Activated CD4-positive, alpha-beta T cell treated with anti-CD3 and anti-CD28 coated beads, Interleukin-2, amount 50 U/mL, for 48 hours (primary cell): ENCODE measurements at places on chromosomes 4 and X.

DNA sequence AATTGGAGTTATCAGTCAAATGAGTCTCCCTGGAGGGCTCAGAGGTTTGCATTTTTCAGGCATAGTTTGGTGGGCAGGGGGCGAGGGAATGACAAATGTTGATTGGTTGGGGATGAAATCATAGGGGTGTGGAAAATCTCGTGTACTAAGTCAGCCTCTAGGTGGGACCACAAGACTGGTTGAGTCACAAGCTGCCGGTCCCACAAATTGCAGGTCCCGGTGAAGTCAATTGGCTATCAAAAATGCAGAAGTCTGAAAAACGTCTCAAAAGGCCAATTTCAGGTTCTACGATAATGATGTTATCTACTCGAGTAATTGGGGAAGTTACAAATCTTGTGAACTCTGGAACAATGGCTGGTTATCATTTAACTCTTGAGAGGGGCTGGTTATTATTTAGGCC is 98.8 kb upstream of the DHX15 start:
- no peak for DNase-seq

GRCh38 chr4:109301651-109302360 is 652 bp downstream of the COL25A1 start:
- peak; percentile 4 for DNase-seq

GRCh38 chr4:6361076-6361784 is 91.6 kb downstream of the WFS1 start:
- DNase-seq = no peak

- DNase-seq = no peak
Measured at GRCh38 chr4:53123819-53124218, 242.0 kb downstream of the SCFD2 start.

DNA sequence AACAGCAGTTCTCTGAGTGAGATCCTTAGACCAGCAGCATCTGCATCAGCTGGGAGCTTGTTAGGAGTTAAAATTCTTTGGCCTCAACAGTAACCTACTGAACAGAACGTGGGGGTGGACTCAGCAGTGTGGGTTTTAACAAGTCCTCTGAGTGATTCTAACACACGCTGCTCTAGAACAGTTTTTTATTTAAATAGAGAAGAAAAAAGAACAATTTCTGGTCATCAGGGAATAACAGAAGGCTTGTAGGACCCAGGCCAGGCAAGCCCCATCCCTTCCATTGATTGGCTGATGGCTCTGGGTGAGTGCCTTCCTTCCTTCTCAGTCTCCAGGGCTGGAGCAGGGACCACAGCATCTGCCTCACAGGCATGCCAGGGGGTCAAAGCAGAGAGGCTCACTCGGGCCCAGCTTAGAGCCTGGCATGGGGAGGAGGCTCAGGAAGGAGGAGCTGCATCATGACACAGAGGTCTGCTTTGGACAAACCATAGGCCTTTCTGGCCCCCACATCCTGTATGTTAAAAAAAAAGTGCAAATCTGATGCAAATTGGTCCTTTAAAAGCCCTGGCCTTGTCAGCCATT is 56.7 kb downstream of the JAKMIP1 start:
- no peak for DNase-seq

DNA sequence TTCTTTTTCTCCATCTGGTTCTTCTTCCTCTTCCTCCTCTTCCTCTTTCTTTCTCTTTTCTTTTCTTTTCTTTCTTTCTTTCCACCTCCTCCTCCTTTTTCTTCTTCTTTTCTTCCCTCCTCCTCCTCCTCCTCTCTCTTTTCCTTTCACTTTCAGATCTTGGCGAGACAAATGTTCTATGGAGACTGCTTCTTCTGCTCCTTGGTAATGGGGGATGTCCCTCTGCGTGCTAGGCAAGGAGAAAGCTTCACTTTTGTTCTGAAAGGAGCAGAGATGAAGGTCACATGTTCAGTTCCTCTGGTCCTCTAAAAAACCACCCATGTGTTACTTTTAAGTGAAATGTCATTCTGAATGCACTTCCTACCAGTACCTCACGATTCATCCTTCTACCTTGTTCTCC is 33.2 kb downstream of the NBDY start:
- DNase-seq = no peak

GRCh38 chrX:149853925-149854324 is 27.1 kb upstream of the MAGEA8 start:
- no peak for DNase-seq

DNA sequence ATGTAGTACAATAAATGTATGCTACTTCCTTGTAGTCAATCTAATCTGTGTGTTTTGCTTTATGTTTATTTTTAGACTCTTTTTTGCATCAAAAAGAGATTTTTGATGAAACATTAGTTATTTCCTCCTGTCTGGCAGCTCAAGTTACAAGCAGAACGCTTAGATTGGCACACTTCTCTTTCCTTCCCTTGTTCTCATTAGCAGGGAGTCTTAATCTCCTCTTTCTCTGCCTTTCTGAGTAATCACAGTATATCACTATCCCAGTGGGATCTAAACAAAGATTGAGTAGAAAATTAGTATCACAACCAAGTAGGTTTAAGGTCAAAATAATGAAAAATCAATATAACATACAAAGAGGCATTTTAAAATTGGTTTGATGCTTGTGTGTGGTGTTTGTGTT is 1192.6 kb downstream of the C4orf33 start:
- no peak for DNase-seq

DNA sequence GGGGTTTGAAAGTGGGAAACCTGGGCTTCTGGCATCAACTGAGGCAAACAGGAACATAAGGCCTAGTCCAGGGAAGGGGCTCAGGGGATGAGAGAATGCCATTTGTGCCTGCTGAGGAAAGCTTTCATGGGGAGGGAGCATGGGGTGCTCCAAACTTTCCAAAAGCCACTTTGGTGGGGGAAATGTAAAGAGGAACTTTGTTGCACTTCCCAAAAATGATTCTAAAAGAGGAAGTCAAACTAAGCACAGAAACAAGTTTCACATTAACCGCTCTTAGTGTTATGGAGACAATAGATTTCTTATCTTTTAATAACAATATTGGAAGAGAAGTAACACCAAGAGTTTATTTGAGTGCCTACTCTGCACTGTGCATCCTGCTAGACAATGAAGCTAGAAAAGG is 32.3 kb downstream of the GAB3 start:
- no peak for DNase-seq

GRCh38 chr4:182219411-182220056 is 23.7 kb upstream of the TENM3 start:
- DNase-seq = no peak

DNA sequence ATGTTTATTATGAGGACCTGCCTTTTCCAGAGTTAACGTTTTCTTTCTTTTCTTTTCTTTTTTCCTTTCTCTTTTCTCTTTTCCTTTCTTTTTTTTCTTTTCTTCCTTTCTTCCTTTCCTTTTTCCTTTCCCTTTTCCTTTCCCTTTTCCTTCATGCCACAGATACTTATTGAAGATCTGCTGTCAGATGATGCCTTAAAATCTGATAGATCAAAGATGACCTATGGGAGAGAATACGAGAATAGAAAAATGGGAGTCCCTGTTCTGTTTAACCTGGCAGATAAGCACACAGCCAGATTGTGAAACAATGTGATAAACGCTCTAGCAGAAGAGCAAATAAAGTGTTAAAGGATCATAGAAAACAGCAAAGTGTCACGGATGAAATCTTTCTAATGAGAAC is 38.9 kb downstream of the AFF1 start:
- DNase-seq = no peak

GRCh38 chrX:153414856-153415510 is 3.7 kb downstream of the ZFP92 start:
- no peak for DNase-seq

- peak; percentile 39 for DNase-seq
Measured at GRCh38 chr4:113979148-113979904, at the start of gene ARSJ. TSS of gene ARSJ (minus strand) at chr4:113979647. CDS start at chr4:113978834, 813 bp downstream.

- DNase-seq = no peak
Measured at GRCh38 chrX:120334151-120334550, 22.9 kb upstream of the TMEM255A start.

- no peak for DNase-seq
Measured at GRCh38 chr4:139647184-139647583, 18.4 kb upstream of the MGST2 start.

GRCh38 chr4:109302361-109303139 is at the start of gene COL25A1:
TSS of gene COL25A1 (minus strand) at chr4:109302658.
- DNase-seq = peak; percentile 45

DNA sequence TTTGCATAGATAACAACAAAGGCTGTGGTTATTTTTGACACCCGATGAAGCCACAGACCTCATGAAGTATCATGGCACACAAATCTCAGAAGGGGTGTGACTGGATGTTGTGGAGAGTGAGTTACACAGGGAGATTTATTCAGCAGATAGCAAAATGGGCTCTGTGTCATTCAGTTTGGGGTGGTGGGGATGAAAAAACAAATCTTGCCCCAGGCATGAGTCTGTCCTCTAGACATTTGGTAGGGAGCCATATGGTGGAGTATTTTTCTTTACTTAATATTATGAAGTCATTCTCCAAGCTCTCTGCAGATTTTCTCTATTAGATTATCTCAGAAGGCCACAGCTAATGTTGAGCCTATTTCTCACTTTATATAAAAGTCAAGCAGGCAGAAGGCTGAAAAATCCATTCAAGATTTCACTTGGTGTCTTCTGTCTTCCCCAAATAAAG is 277.1 kb upstream of the TENM3 start:
- DNase-seq = no peak

DNA sequence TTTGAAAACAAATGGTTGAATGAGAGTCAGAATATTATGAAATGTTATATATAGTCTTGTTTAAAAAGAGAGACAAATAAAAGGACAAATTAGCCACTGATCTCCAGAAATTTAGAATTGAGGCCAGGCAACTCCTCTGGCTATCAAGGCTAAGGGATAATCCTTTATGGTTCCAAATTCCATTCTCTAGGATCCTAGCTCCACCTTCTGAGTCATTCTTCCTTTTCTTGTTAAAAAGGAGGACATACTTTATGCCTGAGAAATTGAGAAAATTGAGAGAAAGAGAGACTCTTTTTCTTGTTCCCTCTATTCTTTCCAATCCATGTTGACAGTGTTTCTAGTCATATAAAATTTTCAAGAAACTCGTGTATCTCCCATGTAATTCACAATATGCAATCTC is 1299.5 kb downstream of the FSTL5 start:
- DNase-seq = no peak
